Effector memory CD8-positive, alpha-beta T cell (primary cell): ENCODE measurements at places on chromosomes 6 and 20.
A peak's percentile ranks its signal among the peaks of the same experiment; 100 is the strongest.

GRCh38 chr6:110295451-110296165, 62.5 kb downstream of the METTL24 start:
- peaks cover 6% of the 10 kb centered on the region for H3K4me1 ChIP-seq
- H3K36me3 ChIP-seq = no peaks in the 10 kb centered on the region
- no peak overlapping the region for H3K27ac ChIP-seq
- peaks cover 27% of the 10 kb centered on the region for H3K27me3 ChIP-seq

- H3K4me1 ChIP-seq = peaks cover 6% of the 10 kb centered on the region
- no peak overlapping the region for H3K27ac ChIP-seq
- H3K4me3 ChIP-seq = no peak overlapping the region
Observed at GRCh38 chr6:75550544-75551167, 51.0 kb upstream of the SENP6 start.

- H3K4me3 ChIP-seq = no peak overlapping the region
- no peak for DNase-seq
- H3K27ac ChIP-seq = no peak overlapping the region
- H3K36me3 ChIP-seq = no peaks in the 10 kb centered on the region
Observed at GRCh38 chr6:135853986-135854385, 2.5 kb downstream of the PDE7B start.

- H3K27ac ChIP-seq = no peak overlapping the region
- no peaks in the 10 kb centered on the region for H3K4me1 ChIP-seq
- no peak overlapping the region for H3K4me3 ChIP-seq
- H3K27me3 ChIP-seq = no peaks in the 10 kb centered on the region
- DNase-seq = no peak
Observed at GRCh38 chr6:47890326-47890875, 108.6 kb downstream of the OPN5 start.

DNA sequence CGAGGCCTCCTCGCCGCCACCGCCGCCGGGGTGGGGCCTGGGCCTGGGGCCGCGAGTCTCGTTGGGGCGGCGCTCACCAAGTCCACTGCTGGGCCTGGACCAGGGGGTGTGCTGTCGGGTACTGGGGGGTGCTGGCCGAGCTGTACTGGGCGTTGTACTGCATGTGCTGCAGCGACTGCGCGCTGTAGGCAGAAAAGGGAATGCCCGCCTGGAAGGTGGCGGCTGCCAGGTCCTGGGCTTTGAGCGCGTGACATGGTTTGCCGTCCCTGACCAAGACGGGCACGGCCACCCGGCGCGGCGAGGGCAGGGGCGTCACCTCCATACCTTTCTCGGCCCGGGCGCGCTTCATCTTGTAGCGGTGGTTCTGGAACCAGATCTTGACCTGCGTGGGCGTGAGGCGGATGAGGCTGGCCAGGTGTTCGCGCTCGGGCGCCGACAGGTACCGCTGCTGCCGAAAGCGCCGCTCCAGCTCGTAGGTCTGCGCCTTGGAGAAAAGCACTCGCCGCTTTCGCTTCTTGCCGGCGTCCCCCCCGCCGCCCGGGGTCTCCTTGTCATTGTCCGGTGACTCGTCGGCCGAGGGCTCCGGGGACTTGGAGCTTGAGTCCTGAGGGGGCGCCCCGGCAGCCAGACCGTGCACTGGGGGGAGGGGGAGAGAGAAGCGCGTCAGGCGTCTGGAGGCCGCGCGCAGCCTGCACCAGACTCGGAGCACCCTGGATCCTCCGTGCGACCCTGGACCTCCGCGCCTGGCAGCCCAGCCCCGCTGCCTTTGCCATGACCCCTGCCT, 1.8 kb downstream of the NKX2-2 start:
- H3K27ac ChIP-seq = no peak overlapping the region
- H3K27me3 ChIP-seq = peaks cover 65% of the 10 kb centered on the region
- DNase-seq = no peak
- H3K4me3 ChIP-seq = peak overlapping the region; percentile 67
- peaks cover 6% of the 10 kb centered on the region for H3K4me1 ChIP-seq
- H3K36me3 ChIP-seq = peaks cover under 1% of the 10 kb centered on the region

DNA sequence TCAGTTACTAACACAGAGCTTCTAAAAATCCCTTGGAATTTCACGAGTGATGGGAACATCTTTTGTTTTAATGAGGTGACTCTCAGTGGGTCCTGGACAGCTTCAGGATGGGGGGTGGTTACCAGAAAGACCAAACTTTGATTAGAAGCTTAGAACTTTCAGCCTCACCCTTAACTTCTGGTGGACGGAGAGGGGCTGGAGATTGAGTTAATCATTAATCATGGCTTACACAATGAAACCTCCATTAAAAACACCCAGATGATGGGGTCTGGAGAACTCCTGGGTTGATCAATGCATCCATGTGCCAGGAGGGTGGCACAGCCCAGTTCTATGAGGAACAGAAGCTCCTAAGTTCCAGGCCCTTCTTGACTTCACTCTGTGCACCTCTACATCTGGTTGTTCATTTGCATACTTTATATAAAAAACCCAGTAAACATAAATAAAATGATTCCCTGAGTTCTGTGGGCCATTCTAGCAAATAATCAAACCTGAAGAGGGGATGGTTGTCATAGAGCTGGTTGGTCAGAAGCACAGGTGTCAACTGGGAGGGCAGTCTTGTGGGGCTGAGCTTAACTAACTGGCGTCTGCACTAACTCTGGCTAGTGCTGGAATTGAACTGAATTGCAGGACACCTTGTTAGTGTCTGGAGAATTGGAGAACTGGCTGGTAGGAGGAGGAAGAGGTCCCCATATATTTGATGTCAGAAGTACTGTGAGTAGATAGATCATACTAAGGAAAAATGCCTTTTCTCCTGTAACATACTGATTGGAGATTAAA, 10.3 kb downstream of the RMND1 start:
- H3K4me3 ChIP-seq = no peak overlapping the region
- H3K36me3 ChIP-seq = peaks cover 4% of the 10 kb centered on the region
- no peak for DNase-seq
- peak overlapping the region; percentile 25 for H3K27ac ChIP-seq
- H3K4me1 ChIP-seq = peaks cover 35% of the 10 kb centered on the region
